ENCODE measurements at places on chromosomes 16 and 17.

DNA sequence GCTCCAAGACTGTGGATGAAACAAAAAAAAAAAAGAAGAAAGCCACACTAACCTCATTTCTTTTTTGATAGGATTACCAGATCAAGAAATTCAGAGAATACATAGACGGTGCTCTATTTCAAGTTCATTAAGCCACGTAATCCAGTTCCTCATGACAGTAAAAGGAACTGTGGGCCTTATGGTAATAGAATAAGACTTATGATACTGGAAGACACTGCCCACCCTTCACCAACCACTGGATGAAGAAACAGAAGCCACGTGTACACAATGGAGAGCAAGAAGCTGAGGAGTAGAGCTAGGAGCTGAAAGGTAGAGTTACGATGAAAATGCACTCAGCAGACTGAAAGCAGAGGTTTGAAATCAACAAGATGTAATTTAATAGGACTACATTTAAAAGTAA, 11.2 kb downstream of the NCBP3 start:
- no peak for DNase-seq

GRCh38 chr17:79570653-79571052, 40.2 kb downstream of the RBFOX3 start:
- DNase-seq, result no peak

DNA sequence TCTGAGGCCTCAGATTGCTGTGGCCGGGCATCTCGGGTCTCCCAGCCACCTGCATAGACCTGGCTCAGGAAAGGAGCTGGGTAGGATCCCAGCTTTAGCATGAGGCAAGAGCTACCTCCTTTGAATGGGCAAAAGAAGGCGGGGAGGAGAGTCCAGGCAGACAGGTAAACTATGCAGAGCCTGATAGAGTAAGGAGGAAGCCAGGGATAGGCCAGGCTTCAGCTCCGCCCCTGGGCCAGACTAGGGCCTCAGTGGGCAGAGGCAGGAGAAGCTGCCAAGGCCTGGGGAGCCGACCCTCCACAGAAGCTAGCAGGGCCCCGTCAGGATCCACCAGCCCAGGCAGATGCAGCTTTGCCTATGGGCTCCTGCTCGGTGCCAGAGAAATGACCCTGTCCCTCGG, 22.6 kb upstream of the UBE2G1 start:
- no peak for DNase-seq

DNA sequence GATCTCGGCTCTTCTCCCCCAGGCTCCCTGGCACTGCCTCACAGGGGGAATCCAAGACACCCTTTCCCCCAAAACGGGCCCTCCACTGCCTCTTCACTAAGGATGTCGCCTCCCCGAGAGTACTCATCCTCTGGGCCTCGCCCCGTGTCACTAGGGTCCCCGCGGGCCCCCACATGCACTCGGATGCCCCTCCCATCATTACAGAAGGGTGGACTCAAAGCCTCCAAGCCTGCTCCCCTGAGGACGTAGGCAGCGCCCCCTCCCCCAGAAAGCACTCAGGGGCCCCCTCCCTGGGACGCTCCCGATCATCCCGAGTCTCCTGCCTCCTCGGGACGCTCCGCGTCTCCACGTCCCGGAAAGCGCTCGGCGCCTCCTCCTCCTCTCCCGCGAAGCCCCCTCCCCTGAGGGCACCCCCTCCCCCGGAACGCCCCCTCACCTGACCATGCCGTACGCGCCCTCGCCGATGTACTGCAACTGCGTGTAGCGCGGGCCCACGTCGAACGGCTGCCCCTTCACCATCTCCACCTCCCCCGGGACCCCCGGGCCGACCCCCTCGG, 338 bp downstream of the MAPK3 start:
- DNase-seq, result peak; percentile 15

DNA sequence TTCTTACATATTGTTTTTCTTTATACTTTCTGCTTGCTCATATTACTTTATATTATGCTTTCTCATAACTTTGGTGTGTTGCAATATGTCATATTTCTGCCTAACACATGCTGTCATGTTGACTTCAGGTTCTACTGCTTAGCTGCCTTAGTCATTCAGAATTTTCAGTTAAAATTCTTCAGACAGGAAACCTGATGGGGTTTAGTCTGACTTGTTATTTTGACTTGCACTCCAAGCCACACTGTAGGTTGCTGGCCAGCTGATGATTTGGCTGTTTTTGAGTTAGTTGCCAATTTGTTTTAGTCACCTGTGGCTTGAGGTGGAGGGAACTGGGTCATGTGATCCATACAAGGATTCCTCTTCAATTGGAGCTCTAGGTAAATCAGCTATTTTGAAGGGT, 315.4 kb downstream of the MAP2K6 start:
- DNase-seq, result peak; percentile 85

- no peak for DNase-seq
These were observed 155.8 kb upstream of the SDK2 start for GRCh38 chr17:73799781-73800627.

DNA sequence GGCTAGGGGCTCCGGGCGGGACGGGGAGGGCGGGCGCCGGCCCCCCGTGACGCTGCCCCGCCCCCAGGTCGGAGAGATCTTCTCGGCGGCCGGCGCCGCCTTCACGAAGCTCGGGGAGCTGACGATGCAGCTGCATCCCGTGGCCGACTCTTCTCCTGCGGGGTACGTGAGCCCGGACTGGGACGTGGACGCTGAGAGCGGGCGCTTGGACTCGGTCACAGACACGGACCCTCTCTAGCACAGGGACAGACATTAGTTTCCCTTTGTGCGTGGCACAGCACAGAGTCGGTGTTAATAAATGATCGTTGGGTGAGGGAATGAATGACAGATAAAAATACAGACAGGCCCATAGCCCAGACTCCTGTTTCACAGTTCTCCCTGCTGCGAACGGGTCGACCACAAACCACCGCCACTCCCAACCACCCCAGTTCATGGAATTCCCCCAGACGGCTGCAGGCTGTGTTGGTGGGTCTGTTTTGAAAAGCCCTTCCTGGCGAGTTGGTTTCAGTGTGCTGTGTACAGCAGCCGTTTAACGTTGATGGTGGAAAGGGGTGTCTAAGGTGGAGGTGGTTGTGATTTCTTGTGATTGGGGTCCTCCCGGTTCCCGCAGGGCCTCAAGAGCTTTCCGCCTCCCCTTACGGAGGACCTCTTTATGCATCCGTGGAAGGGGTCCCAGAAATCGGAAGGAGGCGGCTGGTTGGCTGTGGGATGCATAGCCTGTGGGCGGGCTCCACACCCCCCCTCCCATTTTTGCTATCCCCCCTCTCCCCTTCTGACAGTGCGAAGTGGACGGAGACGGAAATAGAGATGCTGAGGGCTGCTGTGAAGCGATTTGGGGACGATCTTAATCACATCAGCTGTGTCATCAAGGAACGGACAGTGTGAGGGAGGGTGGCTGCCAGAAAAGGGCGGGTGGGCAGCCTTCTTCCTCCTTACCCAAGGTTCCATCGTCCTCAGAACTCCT, 2.9 kb downstream of the RNASEK start:
- peak; percentile 91 for DNase-seq

DNA sequence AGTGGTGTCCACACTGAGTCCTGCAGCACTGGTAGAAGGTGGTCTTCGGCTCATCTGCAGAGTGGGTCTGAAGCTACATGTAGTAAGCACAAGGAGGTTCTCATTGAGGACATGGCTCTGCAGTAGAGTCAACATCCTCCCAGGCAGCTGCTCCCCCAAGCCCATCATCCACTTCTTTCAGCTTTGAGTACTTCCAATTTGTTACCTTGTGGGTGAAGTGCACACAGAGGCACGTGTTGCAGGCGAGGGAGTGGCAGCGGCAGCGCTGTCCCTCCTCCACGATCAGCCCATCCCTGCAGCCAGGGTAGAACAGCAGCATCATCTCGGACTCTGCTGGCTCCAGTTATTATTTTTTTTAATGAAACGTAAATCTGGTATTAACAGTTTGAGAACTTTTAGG, 1.8 kb upstream of the SSTR2 start:
- no peak for DNase-seq
